ENCODE measurements at places on chromosomes 1 and 21.

DNA sequence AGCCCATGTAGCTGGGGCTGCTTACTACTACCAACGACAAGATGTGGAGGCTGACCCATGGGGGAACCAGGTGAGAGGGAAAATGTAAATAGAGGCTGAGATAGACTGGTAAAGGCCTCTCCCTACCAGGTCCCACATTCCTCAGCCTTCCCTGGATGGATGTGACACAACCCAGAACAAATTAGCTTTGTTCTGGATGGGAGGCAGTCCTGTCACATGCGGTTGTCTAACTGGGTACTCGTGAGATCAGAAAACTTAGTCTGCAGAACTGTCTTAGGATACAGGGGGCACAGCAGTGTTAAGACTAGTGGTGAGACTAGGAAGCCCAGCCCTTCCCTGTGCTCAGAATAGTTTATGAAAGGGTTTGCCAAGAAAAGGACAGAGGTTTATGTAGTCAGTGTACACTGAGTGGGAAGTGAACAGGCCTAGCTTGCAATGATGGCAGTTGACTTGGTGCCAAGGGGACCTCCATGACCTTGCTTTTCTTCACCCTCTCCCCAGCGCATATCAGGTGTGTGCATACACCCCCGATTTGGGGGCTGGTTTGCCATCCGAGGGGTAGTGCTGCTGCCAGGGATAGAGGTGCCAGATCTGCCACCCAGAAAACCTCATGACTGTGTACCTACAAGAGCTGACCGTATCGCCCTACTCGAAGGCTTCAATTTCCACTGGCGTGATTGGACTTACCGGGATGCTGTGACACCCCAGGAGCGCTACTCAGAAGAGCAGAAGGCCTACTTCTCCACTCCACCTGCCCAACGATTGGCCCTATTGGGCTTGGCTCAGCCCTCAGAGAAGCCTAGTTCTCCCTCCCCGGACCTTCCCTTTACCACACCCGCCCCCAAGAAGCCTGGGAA, 8.4 kb downstream of the MMACHC start:
- no peak for DNase-seq

- DNase-seq, result no peak
Observed at GRCh38 chr21:45135868-45136267, 61.5 kb downstream of the ADARB1 start.

- DNase-seq, result no peak
Observed at GRCh38 chr1:206457408-206458120, 12.7 kb upstream of the IKBKE start.

DNA sequence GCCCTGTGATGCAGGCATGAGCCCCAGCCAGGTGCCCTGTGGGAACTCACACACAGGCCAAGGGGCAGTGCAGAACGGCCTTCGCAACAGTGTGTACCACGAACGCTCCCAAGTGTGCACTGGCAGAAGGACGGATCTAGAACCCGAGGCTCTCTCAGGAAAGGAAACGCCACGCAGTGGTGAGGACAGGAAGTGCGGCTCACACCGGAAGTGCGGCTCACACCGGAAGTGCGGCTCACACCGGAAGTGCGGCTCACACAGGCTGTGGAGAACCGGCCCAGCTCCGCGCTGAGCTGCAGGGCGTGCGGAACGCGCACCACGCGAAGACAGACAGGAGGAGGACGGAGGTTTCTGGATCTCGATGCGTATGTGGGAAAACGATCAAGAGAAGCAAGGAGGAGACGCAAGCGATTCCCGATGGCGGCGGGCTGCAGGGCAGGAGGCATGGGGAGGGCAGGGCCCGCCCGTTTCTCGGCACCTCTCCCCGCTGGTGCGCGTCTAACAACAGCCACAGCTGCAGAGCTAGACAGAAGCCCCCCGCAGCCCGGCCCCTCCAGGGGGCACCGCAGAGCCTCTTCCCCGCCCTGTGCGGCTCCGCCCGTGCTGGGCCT, 35.9 kb upstream of the TMEM52 start:
- no peak for DNase-seq

- no peak for DNase-seq
Observed at GRCh38 chr1:26352338-26352679, 1.6 kb downstream of the CRYBG2 start.

DNA sequence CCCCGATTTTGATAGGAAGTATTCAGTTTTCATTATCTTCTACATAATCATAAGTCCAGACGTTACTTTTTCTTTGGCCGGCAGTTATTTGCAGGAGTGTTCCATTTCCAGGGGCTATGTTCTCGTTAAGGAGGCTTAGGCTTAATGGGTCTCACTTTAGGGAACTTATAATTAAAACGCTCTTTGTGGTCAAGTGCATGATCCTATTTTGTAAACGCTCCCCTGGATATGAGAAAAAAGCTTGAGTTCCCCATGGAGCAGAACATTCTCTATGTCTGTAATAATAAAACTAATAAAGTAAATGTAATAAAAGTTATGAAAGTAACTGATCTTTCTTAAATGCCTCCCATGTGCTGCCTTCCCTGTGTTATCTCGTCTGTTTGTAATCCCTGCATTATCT, 48.7 kb upstream of the GPR153 start:
- DNase-seq, result no peak

- no peak for DNase-seq
Observed at GRCh38 chr1:113002297-113002696, 46.3 kb upstream of the SLC16A1 start.

DNA sequence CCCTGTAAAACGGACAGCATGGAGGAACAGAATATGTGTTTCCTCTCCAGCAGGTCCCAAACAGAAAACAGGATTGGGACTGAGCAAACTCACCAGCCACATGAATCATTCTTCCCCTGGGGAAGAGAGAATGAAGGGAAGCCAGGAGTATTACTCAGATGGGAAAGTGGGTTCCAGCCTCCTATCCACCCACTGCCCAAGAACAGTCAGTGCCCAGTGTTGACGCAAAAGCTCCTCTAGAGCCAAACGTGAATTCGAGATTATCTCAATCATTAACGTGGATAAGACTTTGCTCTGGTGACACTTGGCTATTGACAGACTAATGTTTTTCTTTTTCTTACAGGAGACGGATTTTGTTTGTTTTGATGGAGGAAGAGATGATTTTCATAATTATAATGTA, 9.3 kb downstream of the MIA3 start:
- no peak for DNase-seq

Measured in type B pancreatic cell (in vitro differentiated cells).